Lung microvascular endothelial cell (primary cell): ENCODE measurements at places on chromosomes 16 and 17.
A peak's percentile ranks its signal among the peaks of the same experiment; 100 is the strongest.

- DNase-seq, result no peak
These were observed 19.6 kb downstream of the KATNB1 start for GRCh38 chr16:57755061-57755684.

- no peak for DNase-seq
These were observed 52.4 kb upstream of the MRPS23 start for GRCh38 chr17:57902117-57902799.

GRCh38 chr16:19913340-19913645, 28.6 kb upstream of the GPRC5B start:
- DNase-seq, result peak; percentile 40

- DNase-seq, result no peak
These were observed 205.0 kb downstream of the NTN1 start for GRCh38 chr17:9226130-9226793.

- peak; percentile 22 for DNase-seq
These were observed 17.0 kb upstream of the RFFL start for GRCh38 chr17:35080536-35080935.

- DNase-seq, result no peak
These were observed 457.7 kb upstream of the MAF start for GRCh38 chr16:80058214-80058613.
